Mucosa of descending colon (tissue), 3 donors: ENCODE measurements at places on chromosomes 7 and 10.

- DNase-seq = no peak
These were observed 4.3 kb downstream of the OR2A2 start for GRCh38 chr7:144113651-144114050.

GRCh38 chr7:100685049-100685605, 8.9 kb downstream of the GIGYF1 start:
- DNase-seq = no peak

GRCh38 chr10:3366043-3366442, 193.5 kb upstream of the PITRM1 start:
- DNase-seq = no peak

GRCh38 chr7:26500749-26501352, 209.2 kb downstream of the SNX10 start:
- no peak for DNase-seq

DNA sequence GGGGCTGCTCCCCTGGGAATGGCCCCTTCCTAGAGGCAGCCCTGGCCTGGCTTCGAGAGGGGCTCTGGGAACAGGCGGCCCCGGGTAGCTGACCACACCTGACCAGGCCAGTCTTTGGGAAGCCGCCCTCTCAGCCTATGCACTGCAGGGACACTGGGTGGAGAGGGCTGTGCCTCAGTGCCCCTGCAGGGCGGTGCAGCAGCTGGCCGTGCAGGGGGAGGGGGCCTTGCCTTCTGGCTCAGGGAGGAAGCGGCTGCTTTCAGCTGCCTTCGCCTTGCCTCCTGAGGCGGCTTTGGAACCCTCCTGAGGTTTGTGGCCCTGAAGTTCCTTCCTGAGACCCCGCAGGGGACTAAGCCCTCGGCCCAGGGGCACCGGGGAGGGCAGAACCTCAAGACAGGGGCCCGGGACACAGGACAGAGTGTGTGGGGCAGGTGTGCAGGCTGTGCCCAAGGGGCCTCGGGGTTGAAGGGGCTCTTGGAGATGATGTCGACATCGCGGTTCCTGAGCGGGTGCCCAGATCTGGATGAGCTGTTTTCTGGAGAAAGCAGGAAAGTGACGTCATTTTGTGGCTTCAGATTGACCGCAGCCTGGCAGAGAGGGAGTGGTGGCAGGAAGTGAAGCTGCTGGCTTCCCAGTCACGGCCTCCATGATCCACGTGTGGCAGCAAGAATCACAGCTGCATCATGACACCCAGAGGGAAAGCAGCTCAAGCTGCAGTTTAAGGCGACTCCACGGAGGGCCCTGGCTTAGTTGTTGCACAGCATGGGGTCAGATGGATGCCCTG, 17.7 kb downstream of the ADAM8 start:
- DNase-seq = peak; percentile 59
